BE2C (cell line): ENCODE measurements at places on chromosomes 12 and 14.

GRCh38 chr12:106138633-106139421, at the start of gene NUAK1:
Gene NUAK1 (minus strand): TSS chr12:106138954. CDS start chr12:106138653, 301 bp downstream.
- peak; percentile 56 for DNase-seq

DNA sequence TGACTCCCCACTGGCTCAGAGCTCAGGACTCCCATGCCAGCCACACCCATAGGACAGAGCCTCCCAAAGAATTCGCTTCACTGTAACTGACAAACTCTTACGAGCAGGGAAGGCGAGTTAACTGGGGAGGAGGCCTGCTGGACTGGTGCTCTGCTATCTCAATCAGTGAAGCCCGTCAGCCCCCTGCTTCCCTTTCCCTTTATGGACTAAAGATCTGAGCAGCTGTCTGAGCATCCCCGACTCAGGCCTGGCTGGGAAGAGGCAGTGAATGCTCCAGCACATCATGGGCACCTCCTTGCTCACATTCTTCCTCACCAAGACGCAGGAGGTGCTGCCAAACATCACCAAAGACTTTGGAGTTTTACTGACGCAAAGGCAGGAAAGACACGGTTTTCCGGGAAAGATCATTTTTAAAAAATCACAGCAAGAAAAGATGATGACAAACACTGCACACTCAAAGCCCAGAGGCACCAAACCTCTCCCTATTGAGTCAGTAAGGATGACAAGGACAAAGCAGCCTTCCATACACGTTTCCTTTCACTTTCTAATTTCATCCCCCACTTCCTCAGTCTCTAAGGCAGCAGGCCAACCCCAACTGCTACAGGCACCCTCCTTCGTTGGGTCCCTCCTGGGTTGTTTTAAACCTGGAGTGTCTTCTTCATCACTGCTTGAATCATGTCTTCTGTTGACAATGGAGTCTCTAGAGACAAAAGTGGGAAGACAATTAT, 45.0 kb upstream of the P2RX7 start:
- DNase-seq = no peak

- DNase-seq = no peak
These were observed 136.8 kb downstream of the TPH2 start for GRCh38 chr12:72075401-72075800.

GRCh38 chr12:580813-581212, 82.4 kb downstream of the NINJ2 start:
- no peak for DNase-seq

- no peak for DNase-seq
These were observed 4.4 kb upstream of the KRT75 start for GRCh38 chr12:52438305-52439301.

DNA sequence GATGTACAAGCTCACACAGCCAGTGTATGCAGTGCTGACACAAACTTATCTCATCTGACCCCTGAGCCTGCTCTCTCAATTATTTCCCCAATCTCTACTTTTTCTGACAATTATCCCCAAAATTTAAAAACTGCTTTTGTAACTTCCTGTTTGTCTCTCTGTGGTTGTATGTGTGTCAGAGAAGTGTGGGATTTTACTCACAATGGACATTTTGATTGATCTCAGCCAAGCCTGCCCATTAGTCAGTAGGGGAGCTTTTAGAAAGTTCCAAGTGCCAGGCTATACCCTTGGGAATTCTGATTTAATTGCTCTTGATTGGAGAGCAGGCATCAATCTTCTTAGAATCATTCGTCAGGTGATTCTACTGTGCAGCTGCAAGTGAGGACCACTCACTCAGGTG, 64.9 kb upstream of the LMNTD1 start:
- DNase-seq = no peak

- no peak for DNase-seq
These were observed 21.2 kb downstream of the RTL1 start for GRCh38 chr14:100882026-100882967.

GRCh38 chr14:92473261-92473968, 40.2 kb upstream of the RIN3 start:
- DNase-seq = no peak

- DNase-seq = no peak
These were observed 40.1 kb downstream of the WASHC3 start for GRCh38 chr12:102021540-102022246.

DNA sequence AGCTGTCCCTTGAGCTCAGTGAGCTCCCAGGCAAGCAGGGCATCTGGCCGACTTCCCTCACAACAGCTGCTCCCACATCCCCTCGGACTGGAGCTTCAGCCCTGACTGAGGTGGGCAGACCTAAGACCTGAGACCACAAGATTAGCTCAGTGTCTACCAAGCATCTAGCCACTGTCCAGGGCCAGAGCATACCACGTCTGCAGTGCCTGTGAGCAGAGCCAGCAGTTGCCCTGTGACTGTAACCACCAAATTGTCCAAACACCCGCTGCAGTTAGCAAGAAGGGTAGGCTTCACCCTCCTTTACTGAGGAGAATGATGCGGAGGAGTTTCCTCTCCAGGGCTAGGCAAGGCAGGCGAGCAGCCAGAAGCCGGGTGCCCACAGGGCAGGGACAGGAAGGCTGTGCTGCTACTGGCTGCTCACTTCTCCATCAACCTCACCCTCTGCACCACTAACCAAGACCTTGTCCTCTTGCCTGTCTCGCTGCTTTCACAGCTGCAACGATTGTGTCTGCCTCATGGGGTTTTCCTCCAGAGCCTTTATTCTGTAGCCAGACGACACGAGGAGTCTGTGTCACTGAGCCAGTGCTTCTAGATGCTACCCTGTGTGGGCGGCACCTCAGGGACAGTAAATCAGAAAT, 53.9 kb downstream of the ANAPC7 start:
- no peak for DNase-seq

DNA sequence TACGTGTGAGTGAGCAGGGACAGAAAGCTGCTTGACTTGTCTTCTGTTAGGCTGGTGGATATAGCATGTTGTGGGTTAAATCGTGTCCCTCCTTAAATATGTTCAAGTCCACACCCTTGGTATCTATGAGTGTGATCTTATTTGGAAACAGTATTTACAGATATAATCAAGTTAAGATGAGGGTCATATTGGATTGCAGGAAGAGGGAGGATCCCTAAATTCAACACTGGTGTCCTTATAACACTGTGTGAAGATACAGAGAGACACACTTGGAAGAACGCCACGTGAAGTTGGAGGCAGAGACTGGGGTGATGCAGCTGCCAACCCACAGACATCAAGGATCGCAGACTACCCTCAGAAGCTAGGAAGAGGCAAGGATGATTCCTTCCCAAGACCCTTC, 275.2 kb upstream of the SSTR1 start:
- no peak for DNase-seq

DNA sequence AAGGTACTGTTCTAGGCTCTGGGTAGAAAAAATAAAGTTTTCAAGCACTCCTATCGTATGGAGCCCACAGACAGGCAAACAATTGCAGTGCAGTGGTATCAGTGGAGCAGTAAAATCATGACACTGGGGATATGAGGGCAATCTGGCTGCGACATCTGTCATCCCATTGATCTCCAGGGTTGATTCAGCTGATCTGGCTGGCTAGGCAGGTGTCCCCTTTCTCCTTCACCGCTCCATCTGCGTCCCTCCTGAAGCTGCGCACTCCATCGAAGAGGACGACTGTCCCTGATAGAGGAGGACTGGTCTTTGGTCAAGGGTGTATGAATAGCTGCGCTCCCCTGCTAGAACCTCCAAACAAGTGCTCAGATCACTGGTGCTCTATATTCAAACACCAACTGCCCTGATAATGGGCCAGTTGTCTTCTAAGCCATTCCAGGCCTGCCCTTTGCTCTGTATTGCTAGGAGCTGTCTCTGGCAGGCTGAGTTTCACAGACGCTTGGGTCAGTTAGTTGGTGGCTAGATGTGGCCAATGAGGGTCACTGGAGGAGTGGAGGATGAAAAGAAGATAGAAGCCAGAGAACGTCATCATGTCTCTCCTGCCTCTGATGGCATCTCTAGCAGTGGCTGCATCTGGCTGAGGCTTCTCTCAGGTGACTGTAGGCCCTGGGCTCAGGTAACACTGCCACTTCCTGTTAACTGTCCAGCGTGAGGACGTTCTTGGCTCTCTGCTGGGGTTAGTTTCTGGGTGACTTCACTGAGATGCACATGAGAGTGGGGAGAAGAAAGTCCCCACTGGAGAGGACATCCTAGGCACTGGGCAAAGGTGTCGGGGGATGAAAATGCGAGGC, 205.0 kb upstream of the FOXN3 start:
- no peak for DNase-seq

- peak; percentile 22 for DNase-seq
These were observed 198.7 kb upstream of the EEA1 start for GRCh38 chr12:93127582-93128331.

- DNase-seq = no peak
These were observed 175.2 kb downstream of the RMST start for GRCh38 chr12:97637770-97638169.

- DNase-seq = no peak
These were observed 2.8 kb upstream of the CNIH1 start for GRCh38 chr14:54443981-54444380.

GRCh38 chr12:101941306-101942249, 64.2 kb downstream of the DRAM1 start:
- DNase-seq = no peak

DNA sequence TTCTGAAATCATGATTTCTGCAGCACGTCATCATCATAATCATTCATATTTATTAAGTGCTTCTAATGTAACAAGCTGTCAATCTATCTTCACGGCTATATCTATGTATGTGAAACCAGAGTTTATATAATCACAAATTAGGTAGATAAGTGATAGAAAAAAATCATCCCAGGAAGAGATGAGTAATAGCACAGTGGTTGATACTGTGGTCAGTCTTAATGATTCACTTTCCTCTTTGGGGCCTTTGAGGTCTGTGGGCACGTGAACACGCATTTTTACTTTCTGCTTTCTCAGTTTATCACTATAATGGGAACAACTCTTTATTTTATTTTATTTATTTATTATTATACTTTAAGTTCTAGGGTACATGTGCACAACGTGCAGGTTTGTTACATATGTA, 265.9 kb upstream of the NOVA1 start:
- DNase-seq = no peak

DNA sequence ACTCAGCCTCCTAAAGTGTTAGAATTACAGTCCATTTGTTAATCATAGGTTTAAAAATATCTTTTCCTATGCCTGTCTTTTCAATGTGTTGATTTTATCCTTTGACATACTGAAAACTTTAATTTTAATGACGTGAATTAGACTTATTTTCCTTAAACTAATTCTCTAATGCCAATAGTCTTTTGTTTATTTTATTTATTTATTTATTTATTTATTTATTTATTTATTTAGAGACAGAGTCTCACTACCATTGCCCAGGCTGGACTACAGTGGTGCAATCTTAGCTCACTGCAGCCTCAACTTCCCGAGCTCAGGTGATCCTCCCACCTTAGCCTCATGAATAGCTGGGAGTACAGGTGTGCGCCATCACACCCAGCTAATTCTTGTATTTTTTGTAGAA, 694.5 kb downstream of the TRHDE start:
- DNase-seq = no peak

DNA sequence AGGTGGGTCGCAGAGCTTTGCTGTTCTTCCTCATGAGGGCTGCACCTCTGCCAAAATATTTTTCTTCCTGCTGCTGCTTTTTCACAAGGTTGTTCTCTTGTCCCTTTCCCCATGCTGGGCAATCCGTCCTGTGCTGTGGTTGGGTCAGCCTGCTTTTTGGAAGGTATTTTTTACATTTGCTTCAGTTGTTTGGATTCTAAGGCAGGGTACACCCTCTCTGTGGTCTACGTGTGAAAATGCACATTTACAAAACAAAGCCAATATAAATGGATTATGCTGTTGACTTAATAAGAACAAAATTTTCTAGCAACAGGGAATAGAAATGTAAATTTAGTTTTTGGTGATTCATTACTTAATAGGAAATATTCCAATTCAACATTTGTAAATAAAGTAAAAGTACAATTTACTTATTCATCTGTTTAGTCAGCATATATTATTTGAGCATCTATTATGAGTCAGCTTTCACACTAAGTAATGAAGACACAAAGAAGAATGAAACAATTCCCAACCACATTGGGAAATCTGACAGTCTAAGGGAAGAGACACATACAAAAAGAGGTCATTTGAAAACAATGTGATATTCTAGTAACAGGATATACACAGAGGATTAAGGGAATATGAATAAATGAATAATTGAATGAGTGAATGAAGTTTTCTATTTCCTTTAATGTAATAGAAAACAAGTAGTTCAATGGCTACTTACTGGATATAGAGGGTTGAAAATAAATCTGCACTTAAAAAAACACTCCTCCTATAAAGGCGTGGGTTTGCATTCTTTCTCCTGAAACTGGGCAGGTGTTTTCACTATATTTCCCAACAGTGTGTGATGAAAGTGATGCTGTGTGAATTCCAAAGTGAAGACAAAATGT, 94.6 kb upstream of the PRICKLE1 start:
- DNase-seq = no peak

DNA sequence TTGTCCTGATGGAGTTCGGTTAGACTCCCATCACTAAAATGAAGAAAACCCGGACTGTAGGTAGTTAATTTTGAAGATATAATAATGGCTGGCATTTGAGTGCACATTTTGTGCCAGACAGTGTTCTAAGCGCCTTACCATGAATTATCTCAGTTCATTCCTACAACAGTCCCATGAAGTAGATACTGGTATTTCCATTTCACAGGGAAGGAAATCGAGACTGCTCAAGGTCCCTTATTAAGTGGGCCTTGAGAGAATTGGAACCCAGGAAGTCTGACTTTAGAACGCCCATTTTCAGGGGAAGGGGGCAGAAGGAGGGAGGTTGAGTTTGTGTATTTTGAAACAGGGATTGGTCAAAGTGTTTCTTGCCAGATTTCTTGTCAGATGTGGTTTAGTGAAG, 855 bp downstream of the MNAT1 start:
- no peak for DNase-seq

DNA sequence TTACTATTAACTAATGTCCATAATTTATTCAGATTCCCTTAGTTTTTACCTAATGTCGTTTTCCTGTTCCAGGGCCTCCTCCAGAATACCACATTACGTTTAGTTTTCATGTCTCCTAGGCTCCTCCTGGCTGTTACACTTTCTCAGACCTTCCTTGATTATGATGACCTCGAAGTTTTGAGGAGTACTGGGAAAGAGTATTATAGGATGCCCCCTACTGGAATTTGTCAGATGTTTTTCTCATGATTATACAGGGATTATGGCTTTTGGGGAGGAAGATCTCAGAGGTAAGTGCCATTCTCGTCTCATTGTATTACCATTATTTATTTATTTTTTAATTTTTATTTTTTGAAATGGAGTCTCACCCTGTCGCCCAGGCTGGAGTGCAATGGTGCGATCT, 17.7 kb upstream of the C1S start:
- DNase-seq = no peak

- DNase-seq = no peak
These were observed 68.6 kb downstream of the RESF1 start for GRCh38 chr12:32027684-32028365.

GRCh38 chr12:19826980-19827550, 387.8 kb downstream of the AEBP2 start:
- no peak for DNase-seq

DNA sequence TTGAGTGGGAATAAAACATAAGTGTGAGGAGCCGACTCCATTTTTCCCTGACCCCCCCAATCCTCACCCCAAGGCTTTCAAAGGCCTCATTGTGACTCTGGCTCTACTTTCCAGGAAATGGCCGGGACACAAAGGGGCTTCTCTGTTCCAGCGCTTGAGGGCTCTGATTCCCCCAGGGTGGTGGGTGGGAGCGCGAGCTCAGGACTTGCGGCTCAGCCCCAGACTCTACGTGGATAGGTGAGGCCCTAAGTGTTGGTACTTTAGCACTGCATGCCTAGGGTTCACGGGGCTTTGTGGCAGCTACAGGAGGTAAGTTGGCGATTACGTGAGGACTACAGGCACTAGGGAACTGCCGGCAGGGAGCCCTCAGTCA, 553 bp downstream of the CNPY2 start:
- no peak for DNase-seq
